ENCODE measurements at places on chromosomes 2 and 18.

GRCh38 chr2:10271946-10272345, 30.8 kb upstream of the HPCAL1 start:
- no peak for DNase-seq

GRCh38 chr2:215862351-215862771, 151.0 kb downstream of the MREG start:
- no peak for DNase-seq

DNA sequence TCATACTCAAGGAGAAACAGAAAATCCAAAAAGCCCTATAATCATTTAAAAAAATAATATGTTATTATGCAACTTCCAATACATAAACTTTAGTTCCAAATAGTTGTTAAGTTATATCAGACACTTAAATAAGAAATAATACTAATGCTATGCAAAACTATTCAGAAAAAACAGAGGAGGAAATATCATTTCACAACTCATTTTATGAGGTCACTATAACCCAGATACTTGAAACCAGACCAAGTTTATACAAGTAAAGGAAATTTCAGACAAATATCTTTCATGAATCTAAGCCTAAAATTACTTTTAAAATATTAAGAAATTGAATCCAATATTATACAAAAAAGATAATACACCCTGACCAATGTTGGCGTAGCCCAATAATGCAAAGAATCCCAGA, 260.8 kb downstream of the CD226 start:
- no peak for DNase-seq

- no peak for DNase-seq
These were observed 70.8 kb downstream of the MYO3B start for GRCh38 chr2:170248574-170249393.

GRCh38 chr2:174971868-174972781, 33.1 kb downstream of the CHN1 start:
- no peak for DNase-seq

GRCh38 chr2:173195100-173195499, 119.5 kb downstream of the MAP3K20 start:
- DNase-seq: no peak

DNA sequence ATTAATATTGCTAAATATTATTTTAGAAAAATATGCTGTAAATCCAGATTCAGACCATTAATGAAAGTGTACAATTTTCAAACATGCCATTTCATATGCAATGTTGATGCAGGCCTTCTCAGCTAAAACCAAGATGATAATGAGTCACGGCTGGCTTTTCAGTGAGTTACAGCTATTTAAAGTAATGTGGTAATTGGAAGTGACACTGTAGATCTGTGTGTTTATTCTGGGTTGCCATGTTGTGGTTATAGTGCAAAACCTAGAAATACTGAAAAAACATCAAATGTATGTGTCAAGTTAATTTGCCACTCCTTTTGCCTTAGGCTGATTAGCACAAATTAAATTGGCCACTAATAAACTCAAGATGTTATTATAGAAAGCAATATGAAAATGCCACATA, 506.6 kb downstream of the ERBB4 start:
- no peak for DNase-seq

DNA sequence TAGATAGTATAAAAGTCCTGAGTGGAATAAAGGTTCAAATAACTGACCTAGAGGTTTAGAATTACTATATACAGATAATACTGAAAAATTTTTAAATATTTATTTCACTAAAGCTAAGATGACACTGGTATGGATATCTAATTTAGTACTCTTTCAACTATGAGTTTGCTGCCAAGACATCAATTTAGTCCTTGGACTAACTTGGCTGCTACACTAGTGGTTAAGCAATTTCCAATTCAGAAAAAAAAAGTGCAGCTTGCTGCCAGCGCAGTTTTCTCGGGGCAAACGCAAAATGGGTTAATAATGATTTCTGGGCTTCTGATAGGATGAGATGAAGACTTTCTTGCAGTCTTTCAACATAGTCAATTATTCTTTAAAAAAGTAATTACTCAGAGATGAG, 10.8 kb downstream of the BUB1 start:
- DNase-seq: no peak

GRCh38 chr2:60499651-60500265, 53.7 kb downstream of the BCL11A start:
- no peak for DNase-seq

- no peak for DNase-seq
These were observed 106.3 kb downstream of the RNF144A start for GRCh38 chr2:7023542-7023941.

DNA sequence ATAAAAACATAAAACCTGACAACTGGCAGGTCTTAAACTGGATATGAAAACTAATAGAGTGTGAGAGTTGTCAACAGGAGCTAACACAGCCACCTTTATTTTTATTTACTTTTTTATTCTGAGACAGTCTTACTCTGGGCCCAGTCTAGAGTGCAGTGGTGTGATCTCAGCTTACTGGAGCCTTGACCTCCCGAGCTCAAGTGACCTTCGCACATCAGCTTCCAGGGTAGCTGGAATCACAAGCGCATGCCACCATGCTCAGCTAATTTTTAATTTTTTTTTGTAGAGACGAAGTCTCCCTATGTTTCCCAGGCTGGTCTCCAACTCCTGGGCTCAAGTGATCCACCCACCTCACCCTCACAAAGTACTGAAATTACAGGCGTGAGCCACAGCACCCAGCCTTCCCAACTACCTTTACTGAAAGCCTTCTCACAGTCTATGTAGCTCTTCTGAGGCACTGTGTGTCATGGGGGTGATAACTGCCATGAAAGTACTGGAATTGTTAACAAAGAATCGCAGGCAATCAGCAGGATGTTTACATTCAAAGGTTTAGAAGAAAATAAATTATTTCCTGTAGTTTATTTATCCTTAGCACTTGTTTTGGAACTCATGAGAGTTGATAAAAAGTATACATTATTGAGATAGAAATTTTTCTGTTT, 24.3 kb downstream of the GDF7 start:
- no peak for DNase-seq

DNA sequence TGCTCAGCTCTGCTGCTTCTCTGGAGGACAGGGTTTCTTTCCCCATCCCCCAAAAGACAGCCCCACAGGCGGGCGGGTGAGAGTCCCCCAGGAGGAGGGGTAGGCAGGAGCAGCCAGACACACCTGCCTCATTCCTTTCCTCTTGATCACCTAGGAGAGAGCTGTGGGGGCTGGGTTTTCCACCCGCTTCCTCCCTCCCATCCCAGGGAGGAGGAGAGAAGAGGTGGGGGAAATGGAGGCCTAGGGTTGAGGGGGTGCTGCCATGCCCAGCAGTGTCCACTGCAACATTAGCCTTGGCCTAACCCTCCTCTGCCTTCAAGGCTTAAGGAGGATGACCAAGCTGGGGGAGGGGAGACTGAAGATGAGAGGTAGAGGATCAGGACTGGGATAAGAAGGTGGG, 14.7 kb downstream of the WNT10A start:
- DNase-seq: no peak

DNA sequence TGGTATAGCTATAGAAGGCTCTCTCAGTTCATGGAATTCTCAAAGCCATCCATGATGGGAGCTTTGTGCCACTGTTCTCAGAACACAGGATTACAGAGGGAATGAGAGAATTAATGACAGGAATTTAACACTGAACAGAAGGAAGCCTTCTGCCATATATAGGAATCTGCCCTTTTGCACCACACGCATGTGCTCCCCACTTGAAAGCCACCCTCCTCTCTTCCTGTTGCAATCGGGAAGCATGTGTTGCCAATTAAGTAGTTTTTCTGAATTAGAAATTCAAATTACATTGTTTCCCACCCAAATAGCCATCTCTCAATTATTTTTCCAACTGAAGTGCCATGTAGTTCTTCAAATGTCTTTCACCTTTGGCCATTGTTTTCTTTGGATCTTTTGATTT, 71.3 kb downstream of the C1D start:
- DNase-seq: no peak

DNA sequence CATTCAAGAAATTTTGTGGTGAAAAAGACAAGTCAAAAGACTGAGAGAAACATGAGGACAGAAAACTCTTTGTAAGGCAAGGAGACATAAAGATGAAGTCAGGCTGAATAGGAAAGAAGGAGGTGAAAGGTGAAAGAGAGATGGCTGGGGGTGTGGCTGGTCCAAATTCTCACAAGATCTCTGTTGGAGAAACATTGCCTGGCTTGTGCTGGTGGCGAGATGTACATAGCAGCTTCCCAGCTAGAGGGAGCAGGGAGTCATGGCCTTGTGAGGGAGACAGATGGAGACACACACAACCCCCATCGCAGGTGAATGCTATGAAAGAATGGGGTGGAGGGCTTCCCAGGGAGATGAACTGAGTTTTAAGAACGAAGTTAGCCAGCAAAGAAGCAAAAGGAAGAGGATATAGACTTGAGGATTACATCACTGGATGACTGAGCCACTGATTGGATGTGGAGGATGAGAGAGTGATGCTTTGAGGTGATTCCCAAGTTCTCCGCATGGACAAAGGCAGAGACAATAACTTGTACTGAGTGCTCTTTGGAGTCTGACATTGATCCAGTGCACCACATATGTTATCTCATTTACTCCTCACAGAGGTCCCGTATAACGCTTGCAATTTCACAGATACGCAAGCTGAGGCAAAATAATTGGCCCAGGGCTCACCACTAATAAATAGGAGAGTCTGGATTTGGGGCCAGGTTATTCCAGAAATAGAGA, 3.7 kb upstream of the EMX1 start:
- DNase-seq: no peak

GRCh38 chr2:46780801-46781445, 134.7 kb downstream of the MCFD2 start:
- DNase-seq: no peak

GRCh38 chr18:7740821-7741220, 173.7 kb downstream of the PTPRM start:
- DNase-seq: no peak

- DNase-seq: no peak
These were observed 17.5 kb upstream of the CERS6 start for GRCh38 chr2:168438553-168438952.

DNA sequence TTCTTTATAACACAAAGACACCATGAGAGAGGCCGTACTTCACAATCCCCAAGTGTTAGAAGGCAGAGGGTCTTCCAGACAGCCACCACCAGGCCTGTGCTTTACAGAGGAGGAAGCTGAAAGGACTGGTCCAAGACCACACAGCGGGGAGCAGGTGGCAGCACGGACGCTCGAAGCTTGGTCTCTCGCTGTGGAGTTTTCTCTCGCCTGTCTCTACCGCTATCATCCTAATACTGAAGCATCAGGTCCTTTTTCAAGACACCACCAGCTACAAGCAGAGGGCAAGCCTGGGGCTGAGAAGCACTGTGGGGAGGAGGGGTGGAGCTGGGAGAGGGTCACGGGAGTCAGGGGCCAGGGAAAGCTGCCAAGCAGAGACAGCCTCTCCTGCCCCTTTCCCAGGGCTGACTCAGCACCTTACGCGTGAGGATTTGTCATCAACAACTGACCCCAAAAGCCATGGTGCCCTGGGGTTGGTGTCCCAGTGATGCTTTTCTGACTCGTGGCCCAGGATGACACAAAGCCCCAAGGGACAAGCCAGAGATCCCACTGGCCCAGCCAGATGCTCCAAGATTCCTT, 31.9 kb upstream of the FOSL2 start:
- DNase-seq: no peak

GRCh38 chr2:120556911-120557310, 178.8 kb upstream of the GLI2 start:
- no peak for DNase-seq

GRCh38 chr2:107334306-107334705, 448.3 kb upstream of the ST6GAL2 start:
- peak; percentile 30 for DNase-seq

- no peak for DNase-seq
These were observed 127.6 kb downstream of the PMAIP1 start for GRCh38 chr18:60027397-60027796.

GRCh38 chr18:57223144-57223870, 76.4 kb downstream of the BOD1L2 start:
- no peak for DNase-seq

GRCh38 chr2:172962082-172962481, 113.6 kb upstream of the MAP3K20 start:
- DNase-seq: no peak

DNA sequence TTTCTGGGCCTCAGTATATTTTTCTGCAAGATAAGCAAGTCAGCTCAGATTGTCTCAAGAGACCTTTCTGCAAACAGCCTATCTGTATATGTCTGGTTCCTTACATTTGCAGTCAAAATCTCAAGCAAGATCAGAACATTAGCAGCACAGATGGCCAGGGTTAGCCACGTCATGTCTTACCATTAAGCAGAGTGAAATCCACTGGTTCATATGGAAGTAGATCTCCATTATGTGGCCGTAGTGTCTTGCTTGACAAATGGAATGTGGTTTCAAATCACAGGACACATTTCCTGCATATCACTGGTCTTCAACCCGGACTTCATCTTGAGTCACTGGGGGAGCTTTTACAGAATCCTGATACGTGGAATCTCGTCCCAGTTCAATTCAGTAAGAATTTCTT, 500.2 kb downstream of the FBXO15 start:
- DNase-seq: no peak

DNA sequence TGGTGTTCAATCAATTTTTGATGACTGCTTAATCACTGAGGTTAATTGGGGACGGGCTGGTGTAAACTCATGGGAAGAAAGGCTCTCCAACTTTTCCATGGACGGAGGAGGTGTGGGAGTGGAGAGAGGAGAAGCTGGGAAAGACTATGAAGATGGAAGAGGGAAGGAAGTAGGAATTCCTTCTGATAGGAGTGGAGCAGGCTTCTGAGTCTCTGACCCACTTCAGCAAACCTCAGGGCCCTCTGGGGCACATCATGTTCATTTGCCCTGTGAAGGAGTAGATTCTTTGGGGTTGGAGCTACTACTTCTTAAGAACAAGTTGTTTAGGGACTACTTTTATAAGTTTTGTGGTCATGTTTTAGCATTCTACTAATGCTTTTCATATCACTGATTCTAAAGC, 87.0 kb upstream of the MAP4K3 start:
- no peak for DNase-seq

GRCh38 chr2:33602201-33602830, 3.2 kb upstream of the FAM98A start:
- no peak for DNase-seq

DNA sequence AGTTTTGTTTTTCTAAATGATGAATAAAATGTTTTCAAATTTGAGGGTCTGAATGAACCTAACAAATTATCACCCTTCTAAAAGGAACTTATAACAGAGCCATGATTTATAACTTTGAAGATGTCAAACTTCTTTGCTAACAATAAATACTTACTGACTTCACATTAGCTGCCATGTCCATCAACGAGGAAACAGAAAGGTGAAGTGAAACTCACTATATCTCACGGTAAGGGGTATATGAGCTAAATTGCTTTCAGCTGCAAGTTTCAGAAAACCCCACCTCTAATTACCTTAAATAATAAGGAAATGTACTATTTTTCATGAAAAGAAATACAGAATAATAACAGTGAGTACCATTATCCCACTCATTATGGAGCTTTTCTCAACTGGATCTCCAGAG, 350.8 kb upstream of the NT5C1B start:
- no peak for DNase-seq

GRCh38 chr2:74499267-74499939, at the start of gene LBX2:
Gene LBX2, minus strand, starts transcription at chr2:74499603. Its CDS starts 66 bp downstream, at chr2:74499537.
- DNase-seq: no peak

DNA sequence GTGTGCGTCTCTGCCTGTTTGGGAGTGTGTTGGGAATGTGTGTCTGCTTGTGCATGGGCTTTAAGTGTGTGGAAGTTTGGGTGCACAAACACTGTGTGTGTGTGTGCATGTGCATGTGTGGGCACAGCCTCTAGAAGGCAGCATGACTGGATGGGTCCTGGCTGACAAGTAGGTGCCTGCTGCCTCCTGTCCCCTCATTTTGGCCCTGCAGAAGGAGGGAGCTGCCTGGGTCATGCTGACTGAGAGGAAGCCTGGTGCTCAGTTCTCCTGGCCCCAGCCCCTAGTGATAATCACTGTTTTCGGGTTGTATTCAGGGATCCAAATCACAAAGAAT, 34.1 kb downstream of the GLI2 start:
- DNase-seq: no peak
